ENCODE measurements at places on chromosomes 7 and 10.

GRCh38 chr10:29773675-29774091 lies 138.9 kb upstream of the SVIL start:
- no peak for DNase-seq

DNA sequence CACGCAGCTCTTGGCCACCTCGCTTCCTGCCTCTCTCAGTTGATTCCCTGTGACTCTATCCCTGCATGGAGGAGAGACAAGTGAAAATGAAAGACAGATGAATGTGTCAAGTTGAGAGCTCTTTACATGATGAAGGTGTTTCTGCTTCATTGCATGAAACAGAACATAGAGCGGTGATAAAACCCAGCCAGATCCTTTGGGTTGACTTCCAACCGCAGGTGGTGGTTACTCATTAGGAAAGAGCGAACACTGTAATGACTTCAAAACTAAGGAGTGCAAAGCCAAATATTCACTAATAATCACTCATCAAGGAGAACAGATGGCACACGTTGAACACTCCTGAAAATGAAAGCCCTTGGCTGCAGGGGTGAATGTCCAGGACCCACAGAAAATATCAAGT lies 31.8 kb upstream of the WDR11 start:
- DNase-seq = no peak

DNA sequence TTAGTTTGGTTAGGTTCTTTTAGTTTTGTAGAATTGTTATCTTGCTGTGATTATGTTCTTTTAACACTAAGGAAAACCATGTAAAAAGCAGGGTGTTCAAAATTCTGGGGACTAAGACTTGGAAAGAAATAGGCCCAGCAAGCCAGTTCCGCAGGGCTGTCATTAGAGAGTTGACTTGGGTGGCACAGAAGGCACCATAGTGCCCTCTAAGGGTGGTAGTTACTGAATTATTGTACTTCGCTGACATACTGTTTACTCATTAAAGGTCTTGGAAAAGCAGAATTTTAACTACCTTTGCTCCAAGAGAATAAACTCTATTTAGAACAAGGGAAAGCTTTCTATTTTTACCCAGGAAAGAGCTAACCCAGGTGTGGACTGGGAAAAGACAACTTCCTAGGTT lies 86.5 kb downstream of the OTUD1 start:
- DNase-seq = peak; percentile 41

GRCh38 chr10:69712342-69712741 lies 82.3 kb downstream of the FAM241B start:
- DNase-seq = no peak

- no peak for DNase-seq
Measured at GRCh38 chr10:33031815-33032653, 74.0 kb upstream of the ITGB1 start.

DNA sequence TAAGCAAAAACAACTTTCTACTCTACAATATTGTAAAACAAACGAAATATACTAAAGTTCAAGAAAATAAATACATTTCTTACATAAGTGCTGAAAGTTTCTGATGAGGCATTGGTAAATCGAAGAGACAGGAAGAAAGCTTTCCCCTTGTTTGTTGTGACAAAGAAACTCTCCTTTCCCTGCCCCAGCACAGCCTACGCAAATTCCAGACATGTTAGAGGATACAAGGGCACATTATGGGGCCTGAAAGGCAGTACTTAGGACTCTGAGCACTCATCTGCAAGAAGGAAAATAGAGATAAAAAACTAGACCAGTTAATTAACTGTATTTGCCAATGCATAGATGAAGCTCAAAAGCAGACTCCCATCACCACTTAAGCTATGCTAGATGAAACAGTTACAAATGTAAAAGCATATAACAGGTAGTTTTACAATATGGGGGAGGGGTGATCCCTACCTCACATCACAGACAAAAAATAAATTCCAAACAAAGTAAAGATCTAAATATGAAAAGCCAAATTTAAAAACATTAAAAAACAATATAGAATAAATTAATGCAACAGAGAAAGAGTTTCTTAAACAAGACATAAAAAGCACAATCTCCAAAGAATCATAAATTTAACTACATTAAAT lies 21.8 kb downstream of the ARHGAP19 start:
- no peak for DNase-seq

DNA sequence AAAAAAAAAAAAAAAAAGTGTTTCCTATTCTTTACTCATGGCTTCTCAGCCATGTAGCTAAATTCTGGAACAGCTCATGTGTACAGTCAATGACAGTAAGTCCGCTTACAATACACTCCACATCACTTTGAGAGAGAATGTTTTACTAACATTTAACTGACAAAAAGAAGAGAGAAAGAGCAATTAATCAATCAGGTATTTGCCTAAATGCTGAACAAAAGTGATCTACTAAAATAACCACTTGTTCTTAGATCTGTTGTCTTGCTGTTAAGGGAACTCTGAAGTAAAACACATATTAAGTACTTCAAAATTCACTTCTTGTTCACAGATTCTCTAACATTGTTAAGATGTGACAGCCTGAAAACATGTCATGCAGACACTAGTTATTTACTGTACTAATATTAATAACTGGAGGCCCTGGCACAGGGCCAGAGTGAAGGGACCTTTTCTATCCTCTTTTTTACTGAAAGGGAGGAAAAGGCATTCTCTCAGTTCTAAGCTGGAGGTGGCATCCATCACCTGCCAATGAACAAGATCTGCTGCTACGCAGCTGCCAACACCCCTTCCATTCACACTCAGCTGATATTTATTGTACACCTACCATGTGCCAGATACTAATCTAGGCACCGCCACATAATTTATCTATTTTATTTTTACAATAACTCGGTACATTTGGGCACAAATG lies 72.6 kb downstream of the AHR start:
- DNase-seq = no peak

- no peak for DNase-seq
Measured at GRCh38 chr10:11478807-11479206, 132.6 kb downstream of the USP6NL start.

- no peak for DNase-seq
Measured at GRCh38 chr10:15789793-15790525, 70.2 kb upstream of the ITGA8 start.

GRCh38 chr10:56319386-56319785 lies 41.7 kb downstream of the ZWINT start:
- no peak for DNase-seq

DNA sequence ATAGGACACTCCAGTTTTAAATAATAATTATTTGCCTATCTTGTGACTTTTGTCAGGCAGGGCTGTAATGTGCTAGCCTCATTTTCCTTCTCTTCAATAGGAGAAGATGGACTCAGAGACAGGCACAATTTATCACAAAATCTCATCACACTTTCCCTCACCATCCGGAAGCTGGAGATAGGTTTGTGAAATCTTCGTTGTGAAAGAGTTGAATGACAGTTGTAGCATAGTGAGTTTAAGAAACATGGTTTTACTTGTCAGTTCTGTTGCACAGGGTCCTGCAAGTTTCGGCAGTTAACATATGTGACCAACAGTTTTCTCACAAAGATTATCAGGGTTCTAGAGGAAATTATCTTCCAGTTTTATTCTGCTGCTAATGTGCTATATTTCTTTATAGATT lies 37.7 kb upstream of the MAP3K8 start:
- peak; percentile 80 for DNase-seq

DNA sequence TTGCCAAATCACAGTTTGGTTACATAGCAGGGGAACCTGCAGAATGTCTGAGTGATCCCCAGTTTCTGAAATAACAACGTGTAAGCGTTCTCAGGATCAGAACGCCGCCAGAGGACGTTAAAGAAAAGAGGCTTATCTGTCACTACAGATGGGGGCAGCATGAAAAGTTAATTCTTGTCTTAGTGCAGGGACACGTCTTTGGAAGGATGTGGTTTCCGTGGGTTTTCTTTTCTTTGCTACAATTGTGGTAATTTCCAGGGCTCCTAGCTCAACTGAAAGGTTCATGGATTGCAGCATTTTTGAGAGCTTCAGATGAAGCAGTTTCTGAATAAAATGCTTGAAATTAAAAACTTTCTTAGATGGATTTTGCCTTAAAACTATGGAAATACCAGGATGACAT lies 106.6 kb downstream of the PRKCQ start:
- peak; percentile 99 for DNase-seq

GRCh38 chr10:124280916-124281315 lies 137.8 kb downstream of the OAT start:
- no peak for DNase-seq

DNA sequence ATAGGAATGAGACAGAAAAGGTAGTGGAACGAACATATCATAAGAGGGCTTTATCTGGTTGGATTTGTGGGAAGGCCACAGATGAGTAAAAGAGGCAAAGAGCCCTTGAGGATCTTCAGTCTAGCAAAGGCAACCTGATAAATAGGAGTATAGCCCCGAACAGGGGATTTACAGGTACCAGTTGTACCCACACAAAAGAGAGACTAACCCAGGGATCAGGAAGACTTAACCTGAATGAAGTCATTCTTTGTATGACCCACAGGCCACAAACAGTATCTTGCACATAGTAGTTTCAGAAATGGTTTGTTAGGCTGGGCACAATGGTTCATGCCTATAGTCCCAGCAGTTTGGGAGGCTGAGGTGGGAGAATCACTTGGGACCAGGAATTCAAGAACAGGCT lies 208.2 kb downstream of the ARHGAP21 start:
- no peak for DNase-seq

DNA sequence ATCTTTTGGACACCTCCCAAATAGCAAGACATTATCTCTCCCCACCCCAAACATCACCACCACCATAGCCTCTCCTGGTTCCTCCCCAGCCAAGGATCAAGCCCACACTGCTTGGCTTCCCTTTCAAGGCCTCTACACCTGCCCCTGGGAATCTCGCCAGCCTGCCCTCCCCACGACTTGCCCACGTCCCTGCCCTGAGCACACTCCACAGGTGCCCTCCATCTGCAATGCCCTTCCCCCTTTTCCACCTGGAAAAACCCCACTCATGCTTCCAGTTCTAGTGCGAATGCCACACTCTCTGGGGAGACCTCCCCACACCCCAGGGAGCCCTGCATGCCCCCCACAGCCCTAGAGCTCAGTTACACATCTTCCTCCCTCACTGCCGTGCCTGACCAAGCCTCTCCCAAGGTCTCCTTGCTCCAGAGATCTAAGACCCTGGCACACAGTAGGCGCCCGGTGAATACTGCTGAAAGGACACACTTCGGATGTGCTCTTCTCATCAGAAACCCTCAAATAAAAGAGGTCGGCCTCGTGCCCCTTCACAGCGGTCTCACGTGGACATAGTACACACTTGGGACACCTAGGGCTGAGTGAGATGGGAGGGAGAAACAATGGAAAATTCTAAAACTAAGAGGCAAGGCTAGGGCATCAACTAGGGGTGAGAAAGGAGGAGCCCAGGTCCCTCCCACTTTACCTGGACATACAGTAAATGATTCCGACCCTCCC lies 91.4 kb downstream of the DLG5 start:
- DNase-seq = peak; percentile 24

- peak; percentile 92 for DNase-seq
Measured at GRCh38 chr7:51376420-51377092, 59.9 kb upstream of the COBL start.

- DNase-seq = no peak
Measured at GRCh38 chr7:155858521-155859061, 46.3 kb upstream of the SHH start.

DNA sequence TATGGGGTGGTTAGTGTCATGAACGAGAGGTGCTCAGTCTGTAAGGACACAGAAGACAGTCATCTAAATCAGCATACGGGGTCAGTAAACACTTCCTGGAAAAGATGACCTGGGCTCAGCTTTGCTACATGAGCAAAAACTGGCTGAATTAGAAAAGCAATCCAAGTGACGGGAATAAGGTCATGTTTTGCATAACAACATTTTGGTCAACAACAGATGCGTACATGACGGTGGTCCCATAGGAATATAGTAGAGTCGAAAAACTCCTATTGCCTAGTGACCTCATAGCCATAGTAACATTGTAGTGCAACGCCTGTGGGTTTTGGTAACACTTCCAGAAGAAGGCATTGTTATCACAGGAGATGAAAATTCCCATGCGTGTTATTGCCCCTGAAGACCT lies 92.9 kb downstream of the CTNNA3 start:
- DNase-seq = no peak

GRCh38 chr7:107007892-107008287 lies 36.6 kb upstream of the PRKAR2B start:
- DNase-seq = no peak

GRCh38 chr10:102917314-102917961 lies 656 bp upstream of the CNNM2 start:
- peak; percentile 89 for DNase-seq

DNA sequence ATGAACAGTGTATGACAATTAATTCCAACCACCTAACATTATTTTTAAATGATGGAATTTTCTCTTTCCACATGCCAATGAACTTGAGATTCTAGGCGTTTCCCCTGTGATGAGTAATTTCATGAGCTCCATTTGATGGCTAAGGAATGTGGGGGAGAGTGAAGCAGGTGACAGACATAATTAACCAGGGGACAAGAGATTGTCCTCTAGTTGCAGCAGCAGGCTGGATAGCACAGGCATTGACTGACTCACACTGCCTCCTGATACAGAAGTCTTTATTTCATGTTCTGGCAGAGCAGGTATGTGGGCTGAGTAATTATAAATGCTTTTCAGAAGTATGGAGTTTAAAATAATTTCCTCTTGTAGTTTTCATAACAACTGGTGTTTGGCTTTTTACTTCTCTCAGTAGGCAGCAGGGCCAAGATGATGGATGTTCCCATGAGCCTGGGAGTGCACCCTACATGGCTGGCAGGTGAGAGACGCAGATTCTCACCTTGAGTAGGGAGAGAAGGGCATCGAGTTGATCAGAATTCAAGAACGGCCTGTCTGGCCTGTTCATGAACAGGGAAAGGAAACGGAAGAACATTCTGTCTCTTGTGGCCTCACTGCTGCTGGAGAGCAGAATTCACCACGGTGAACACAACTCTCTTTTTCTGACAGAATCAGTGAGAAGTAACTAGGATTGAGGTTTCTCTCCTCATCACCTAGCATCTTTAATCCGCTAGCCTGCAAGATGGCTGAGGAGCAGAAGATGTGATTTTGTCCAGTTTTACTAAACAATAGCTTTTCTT lies 118.8 kb downstream of the AOAH start:
- no peak for DNase-seq

DNA sequence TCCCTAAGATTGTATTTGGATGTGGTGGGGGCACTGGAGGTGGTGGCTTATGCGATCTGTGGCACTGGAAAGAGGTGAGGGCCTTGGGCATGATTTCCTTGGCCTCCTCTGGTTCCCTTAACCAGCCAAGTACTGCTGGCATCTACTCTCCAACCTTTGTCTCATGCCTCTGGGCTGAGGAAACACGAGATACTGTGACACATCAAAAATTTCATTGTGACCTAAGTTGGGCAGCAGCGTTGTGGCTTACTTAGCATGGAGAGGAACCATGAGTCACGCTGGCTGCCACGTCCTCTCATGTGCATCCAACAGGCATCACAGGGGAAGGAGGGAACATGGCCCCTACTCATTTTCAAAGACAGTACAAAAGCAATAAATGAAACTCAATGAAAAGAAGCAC lies 29.7 kb upstream of the GSDME start:
- DNase-seq = peak; percentile 72

GRCh38 chr7:4129481-4130122 lies 552.5 kb upstream of the FOXK1 start:
- no peak for DNase-seq

GRCh38 chr7:98213888-98214810 lies 2.9 kb downstream of the BHLHA15 start:
- no peak for DNase-seq

- DNase-seq = no peak
Measured at GRCh38 chr10:6704896-6705295, 124.8 kb upstream of the PRKCQ start.
